Stimulated activated CD8-positive, alpha-beta memory T cell treated with anti-CD3 and anti-CD28 coated beads, Interleukin-4, amount 100 ng/mL, for 1 hour (primary cell): ENCODE measurements at places on chromosomes 5 and 9.

GRCh38 chr9:123960965-123961364 lies 31.0 kb upstream of the DENND1A start:
- DNase-seq, result no peak

DNA sequence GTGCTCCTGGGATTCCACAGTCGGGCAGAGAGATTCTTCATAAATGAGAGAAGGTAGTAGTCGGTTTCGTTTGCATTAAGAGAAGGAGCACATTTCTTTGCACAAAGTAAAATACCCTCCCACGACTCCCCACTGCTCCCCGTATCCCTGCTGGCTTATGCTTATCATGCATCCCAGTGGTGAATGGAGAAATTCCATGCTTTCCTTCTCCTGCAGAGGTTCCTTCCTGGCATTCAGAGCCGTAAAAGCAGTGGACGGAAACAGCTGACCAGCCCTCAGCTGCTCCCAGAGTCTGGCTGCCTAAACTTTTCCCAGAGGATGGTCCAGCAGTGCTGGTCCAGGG lies 93.1 kb downstream of the C9orf152 start:
- DNase-seq, result no peak

- no peak for DNase-seq
These were observed 28.1 kb downstream of the SLC22A4 start for GRCh38 chr5:132322266-132322665.

DNA sequence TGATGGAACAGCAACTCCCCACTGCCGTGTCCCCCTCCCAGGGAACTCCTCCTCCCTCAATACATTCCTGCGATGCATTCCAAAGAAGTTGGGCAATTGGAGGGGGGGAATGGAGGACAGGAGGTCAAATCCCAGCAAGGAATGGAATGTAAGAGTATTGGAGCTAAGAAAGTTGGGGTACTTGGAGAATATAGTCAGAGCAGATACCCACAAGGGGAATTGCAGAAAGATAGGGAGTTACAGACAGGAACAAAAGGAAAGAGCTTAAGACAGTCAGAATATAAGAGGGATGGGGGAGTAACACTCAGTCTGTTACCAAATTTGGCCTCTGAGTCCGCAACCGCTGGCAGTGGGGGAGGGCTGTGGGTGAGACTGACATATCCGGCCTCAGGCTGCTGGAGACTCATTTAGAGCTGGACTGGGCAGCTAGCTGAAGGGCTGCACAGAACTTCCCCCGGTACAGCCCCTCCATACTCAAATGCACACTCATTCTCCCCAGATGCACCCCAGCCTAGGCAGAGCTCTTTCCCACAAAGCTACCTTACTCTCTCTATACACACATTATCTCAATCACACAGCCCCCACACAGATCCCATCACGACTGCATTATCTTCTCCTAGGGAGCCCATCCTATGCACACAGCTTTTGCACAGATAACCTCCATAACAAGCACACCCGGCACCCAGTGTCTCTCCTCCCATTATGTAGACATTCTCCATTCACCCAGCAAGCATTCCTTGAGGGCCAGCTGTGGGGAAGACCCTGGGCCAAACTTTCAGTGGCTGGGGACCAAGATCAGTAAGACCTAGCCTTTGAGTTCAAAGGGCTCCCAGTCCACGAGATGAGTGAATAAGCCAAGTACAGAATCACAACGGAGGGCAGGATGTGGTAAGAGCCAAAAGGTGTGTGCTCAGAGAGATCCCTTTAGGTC lies 3.7 kb downstream of the TLN1 start:
- no peak for DNase-seq
